ENCODE measurements at places on chromosomes 6 and 20. TPM values are rescaled to one million over a fixed set of nuclear protein-coding genes. Genes with fewer than 3 reads are reported as not detected.

DNA sequence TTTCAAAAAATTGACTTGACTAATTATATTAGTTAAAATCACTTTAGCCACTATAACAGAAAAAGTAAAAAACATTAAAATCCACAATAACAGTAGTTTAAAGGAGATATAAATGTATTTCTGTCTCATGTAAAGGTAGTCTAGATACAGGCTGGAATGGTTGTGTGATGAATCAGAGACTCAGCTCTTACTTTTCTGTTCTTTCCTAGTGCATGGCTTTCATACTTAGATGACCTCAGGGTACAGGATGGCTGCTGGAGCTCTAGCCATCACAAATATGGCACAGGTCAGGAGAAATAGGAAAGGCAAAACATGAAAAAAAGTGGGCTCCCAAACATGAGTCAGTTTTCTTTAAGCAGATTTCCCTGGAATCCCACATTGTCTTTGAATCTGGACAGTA is 157.7 kb upstream of the FLRT3 start:
- no peak for DNase-seq

DNA sequence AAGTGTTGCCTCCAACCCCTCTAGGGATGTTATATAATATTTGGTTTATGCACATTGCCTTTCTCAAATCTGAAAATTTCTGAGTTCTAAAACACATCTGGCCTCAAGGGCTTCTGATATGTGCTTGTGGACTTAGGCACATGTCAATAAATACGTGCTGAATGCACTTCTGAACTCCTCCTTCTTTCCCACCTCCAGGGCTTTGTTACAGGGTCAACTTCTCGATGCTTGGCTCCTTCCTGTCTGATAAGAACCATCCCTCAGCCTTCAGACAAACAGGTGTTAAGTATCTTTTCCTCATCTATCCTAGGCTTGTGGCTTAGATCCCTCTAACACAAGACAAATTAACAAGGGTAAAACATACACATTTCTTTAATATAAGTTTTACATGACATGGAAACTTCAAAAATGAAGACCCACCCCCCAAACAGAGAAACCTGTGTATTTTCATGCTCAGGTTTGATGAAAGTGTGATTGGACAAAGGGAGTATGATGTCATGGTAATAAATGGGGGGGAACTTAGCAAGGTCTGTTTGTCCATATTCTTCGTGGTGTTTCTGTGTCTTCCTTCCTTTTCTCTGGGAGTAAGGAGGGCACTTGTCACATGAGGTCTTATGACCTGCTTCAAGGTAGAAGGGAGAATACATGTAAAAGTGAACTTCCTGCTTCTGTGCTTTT is 326.9 kb downstream of the CD83 start:
- no peak for DNase-seq

DNA sequence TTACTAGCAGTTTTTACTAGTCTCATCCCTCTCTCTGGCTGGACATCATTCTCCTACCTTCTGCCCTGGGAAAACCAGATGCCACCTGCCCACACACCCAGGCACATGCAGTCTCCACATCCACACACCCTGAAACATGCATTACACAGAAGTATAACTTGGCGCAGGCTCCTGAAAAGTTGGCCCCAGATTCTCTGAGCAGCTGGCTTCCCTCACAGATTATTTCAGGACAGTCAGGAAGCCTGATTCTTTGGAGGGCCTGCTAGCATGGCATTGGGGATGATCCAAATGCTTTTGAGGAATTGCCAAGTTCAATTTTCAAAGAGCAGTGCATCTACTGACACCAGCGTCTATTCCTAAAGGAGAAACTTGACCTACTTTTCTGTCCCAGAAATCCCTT is 27.8 kb upstream of the KIF16B start:
- no peak for DNase-seq

GRCh38 chr6:127855542-127856159 is 45.2 kb downstream of the THEMIS start:
- no peak for DNase-seq

The ZNF341 gene
- 2.3 TPM for total RNA-seq

The TCF15 gene
- total RNA-seq, result 3.3 TPM

The TEAD3 gene
- total RNA-seq, result 8.2 TPM

DNA sequence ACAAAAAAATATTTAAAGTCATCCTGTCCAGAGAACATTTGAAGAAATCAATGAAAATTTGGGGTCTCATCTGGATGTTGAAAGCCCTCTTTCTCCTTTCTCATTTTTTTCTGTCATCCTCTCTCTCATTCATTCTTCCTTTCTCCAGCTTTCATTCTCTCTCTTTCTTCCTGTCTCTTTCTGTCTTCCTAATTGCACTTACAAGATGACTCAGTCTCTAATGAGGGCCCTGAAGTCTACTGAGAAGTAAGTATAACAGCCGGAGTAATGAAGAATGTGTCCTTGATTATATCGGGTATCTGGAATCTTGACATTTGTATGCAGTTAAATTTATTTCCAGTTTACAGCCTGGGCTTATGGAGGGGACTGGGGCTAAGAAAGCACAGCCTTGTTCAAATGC is 232.2 kb upstream of the SULF2 start:
- no peak for DNase-seq

DNA sequence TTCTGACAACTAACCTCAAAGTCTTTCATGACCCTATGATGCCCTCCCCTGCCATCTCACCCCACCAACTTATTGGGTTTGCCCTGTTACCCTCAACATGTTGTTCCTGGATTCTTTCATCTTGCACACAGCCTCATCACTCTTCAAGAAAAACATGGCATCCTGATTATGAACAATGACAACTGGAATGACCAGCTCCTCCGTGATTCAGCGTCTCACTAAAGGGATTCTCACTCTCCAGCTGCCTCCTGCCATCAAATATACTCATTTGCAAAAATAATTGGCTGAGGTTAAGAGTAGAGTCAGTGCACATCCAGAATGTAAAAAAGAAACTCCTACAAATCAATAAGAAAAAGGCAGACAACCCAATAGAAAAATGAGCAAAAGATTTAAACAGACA is 59.7 kb upstream of the MDGA1 start:
- DNase-seq, result no peak

DNA sequence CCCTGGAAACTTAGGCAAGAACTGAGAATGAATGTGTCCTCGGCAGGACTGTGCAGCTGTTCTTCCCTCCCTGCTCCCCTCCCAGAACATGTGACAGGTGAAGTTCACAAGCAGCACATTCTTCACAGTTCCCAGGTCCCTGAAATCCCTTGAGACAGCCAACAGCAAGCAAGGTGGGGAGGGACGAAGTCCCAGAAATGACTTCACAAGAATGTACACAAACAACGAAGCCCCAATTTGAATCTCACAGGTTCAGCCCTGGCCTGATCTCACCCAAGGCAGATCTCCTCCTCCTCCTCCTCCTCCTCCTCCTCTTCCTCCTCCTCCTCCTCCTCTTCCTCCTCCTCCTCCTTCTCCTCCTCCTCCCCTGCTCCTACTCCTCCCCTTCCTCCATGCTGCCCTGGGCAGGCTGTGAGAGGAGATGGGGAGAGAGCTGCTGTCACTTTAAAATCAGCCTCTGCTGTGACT is 32.4 kb downstream of the WRNIP1 start:
- DNase-seq, result no peak

- no peak for DNase-seq
Observed at GRCh38 chr6:27800731-27801373, 111.3 kb downstream of the OR2B2 start.

GRCh38 chr6:52546192-52546591 is 30.7 kb downstream of the TRAM2 start:
- DNase-seq, result no peak

DNA sequence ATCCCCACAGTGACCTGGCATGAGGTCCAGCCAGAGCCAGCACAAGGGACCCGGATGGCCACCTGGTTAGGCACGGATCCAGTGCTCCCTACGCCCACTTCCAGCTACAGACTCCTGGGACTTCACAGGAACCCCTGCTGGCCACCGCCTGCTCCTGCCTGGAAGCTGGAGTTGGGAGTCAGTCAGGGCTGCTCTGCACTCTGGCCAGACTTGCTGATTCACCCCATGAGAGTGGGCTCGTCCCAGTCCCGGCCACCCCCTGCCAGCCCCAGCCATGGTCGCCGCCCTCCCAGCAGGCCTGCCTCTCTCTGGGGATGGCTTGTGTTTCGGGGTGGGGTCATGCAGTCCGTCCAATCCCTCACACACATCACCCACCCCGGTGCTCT is 125.8 kb downstream of the DLL1 start:
- no peak for DNase-seq

The RNF39 gene
- 0.36 TPM for total RNA-seq

The SEMG1 gene
- total RNA-seq, result not detected

- no peak for DNase-seq
Observed at GRCh38 chr6:160130729-160131484, 9.3 kb downstream of the SLC22A1 start.

The CLPSL2 gene
- not detected for total RNA-seq

DNA sequence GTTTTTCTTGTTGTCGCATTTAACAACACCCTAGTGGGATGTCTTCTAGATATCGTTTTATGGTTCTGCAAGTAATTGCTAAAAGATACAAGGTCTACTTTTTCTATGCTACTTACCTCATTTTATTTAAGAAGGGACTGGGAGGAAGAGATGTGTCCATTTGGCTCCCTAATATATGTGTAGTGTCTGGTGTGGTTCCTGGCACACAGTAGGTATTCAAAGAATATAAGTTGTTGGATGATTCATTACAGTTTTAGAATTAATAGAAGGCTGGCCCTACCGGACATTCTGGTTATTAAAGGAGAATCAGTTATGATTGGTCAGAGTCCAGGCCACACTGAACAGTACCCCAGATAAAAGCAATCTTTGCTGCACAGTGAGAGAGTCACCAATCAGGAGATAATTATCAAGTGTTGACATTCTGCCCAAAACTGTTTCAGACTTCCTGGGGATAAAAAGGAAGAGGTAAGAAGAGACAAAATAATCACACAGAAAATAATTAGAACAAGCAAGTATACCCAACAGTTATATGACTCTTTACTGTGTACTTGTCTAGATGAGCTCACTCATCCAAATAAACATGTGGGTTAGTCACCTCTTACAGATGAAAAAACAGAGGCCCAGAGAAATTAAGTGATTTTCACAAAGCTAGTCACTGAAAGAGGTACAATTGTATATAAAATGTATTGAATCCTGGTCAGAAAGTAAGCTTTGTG is 7.0 kb downstream of the TMEM244 start:
- no peak for DNase-seq

DNA sequence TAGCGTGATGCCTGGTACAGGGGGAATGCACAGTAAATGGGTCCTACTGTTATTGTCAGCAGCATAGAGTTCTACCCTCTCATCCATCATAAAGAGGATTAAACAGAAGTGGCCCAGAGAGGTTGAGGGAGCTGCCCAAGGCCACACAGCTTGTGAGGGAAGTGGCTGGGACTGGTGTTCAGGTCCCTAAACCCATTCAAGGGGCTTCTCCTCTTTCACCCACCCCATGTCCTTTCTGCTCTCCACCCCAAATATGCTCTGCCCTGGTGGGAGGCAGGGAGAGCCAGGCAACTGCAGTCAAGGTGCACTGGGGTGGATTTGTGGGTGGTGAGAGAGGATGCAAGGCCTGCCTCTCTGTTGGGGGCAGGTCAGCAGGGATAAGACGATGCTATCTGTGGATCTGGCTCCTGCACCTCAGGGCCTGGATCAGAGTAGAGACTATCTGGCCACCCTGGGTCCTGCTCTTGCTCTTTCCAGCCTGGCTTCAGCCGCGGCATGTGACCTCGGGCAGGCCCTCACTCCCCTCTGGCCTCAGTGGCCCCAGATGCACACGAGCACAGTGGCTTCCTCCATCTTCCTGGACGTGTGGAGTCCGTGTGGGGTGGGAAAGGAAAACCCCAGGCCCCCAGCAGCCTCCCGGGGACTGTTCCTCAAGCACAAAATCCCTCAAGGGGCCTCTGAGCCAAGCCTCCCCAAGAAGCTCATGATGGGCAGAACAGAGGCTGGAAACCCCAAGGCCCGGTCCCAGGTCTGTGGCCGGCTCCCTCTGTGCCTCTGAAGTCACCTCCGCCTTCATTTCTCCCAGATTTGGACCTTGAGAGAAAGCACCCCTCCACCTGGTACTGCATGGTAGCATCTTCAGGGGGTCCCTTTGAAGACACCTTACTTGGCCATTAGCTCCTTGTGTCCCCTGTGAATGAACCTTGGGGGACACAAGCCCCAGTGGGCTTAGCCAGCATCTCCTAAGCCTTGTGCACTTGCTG is 3.4 kb upstream of the BPIFB6 start:
- no peak for DNase-seq

DNA sequence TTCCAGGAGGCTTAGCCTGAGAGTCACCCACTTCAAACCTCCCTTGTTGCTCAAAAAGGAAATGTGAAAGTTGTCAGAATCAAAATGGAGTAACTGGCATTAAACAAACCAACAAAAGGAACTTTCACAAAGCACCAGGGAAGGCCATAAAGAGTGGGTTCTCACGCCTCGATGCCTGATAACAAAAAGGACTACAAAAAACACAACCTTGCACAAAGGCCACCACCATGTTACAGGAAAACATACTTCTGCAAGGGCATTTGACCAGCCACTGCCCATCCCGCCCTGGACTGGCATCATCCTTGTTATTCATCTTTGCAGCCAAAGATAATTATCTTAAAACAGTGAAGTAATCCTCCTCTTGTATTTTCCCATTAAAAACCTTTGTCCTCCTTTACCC is 34.8 kb downstream of the RNASET2 start:
- DNase-seq, result no peak

GRCh38 chr6:158506601-158507000 is 53.3 kb upstream of the TMEM181 start:
- no peak for DNase-seq

DNA sequence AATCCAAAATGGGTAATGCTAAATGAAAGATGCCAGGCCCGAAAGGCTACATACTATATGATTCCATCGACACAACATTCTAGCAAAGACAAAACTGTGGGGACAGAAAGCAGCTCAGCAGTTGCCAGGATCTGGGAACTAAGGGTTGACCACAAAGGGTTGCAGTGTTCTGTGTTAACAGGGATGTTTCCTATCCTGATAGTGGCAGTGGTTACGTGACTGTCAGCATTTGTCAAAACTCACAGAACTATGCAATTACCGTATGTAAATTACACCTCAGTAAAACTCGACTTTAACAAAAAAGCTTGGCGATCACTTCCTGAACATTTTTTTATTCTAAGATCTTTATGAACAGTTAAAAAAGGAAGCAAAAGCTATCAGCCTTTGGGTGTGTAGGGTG is 83.9 kb downstream of the BANF2 start:
- no peak for DNase-seq

- no peak for DNase-seq
Observed at GRCh38 chr20:23021541-23021940, 13.6 kb upstream of the SSTR4 start.

DNA sequence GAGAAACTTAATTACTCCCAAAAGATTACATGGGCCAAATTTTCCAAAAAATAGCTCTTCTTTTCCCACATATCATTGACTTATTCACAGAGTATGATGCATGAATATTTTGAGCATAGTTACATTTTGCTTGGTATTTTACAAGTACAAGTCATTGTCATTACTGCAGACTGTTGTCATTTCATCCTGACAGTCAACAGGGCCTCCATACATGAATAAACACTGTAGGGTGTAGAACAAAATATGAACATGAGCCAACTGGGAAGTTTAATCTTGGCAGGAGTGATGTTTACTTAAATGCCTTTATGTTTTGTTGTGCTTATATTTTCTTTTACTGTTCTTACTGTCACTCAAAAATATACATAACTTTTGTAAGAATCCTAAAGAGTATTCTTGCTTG is 340.7 kb downstream of the ADGRB3 start:
- no peak for DNase-seq
